A549 treated with DMSO at 1 μM for 4 hours (cell line): ENCODE measurements at places on chromosomes 6 and 20. TPM values are rescaled to one million over a fixed set of nuclear protein-coding genes. Genes with fewer than 3 reads are reported as not detected.

The RBM39 gene
- total RNA-seq, result 170 to 198 TPM (median 178 TPM) in 5 replicates

The ZSCAN9 gene
- total RNA-seq, result 7.1 to 8.7 TPM (median 7.9 TPM) in 5 replicates

The IER3 gene
- 129 to 154 TPM (median 152 TPM) in 5 replicates for total RNA-seq

The EPPIN gene
- total RNA-seq, result not detected in 5 replicates

The HLA-B gene
- total RNA-seq, result 22.4 to 31.2 TPM (median 26.4 TPM) in 5 replicates

The TBC1D7 gene
- 31.1 to 38.3 TPM (median 33.5 TPM) in 5 replicates for total RNA-seq

The BMP6 gene
- total RNA-seq, result 14.1 to 21.4 TPM (median 18.5 TPM) in 5 replicates

The TMEM242 gene
- 5.4 to 8.3 TPM (median 6.8 TPM) in 5 replicates for total RNA-seq

The MYMX gene
- not detected in 5 replicates for total RNA-seq

The BHLHE23 gene
- not detected in 5 replicates for total RNA-seq

The RIPPLY2 gene
- 0.28 to 1.3 TPM (median 0.41 TPM) in 5 replicates for total RNA-seq

The ID4 gene
- total RNA-seq, result 1.2 to 2.4 TPM (median 1.9 TPM) in 5 replicates

The PDE7B gene
- 1.3 to 2.3 TPM (median 1.6 TPM) in 5 replicates for total RNA-seq

The FRS3 gene
- total RNA-seq, result 1.9 to 2.7 TPM (median 2.5 TPM) in 5 replicates

The DDX27 gene
- 59.5 to 66.7 TPM (median 64.1 TPM) in 5 replicates for total RNA-seq

The TREML1 gene
- total RNA-seq, result not detected in 5 replicates

The RCAN2 gene
- total RNA-seq, result not detected in 5 replicates

The CBLN4 gene
- not detected in 5 replicates for total RNA-seq

The OR12D1 gene
- total RNA-seq, result not detected in 5 replicates

The MUC22 gene
- 0.01 to 0.02 TPM (median 0.02 TPM) in 3 of 5 replicates, not detected in the others for total RNA-seq

The CCM2L gene
- 0.28 to 0.78 TPM (median 0.62 TPM) in 5 replicates for total RNA-seq

The DYNLT1 gene
- total RNA-seq, result 94.3 to 119 TPM (median 104 TPM) in 5 replicates

The SYNDIG1 gene
- total RNA-seq, result 1.3 to 2.0 TPM (median 1.6 TPM) in 5 replicates

The CRISP3 gene
- not detected in 5 replicates for total RNA-seq

The ZMYND8 gene
- total RNA-seq, result 9.1 to 11.8 TPM (median 11.6 TPM) in 5 replicates

The ZSCAN23 gene
- not detected in 5 replicates for total RNA-seq

The SERINC3 gene
- total RNA-seq, result 78.8 to 92.6 TPM (median 91.2 TPM) in 5 replicates

The SLC13A3 gene
- 0.12 TPM in 1 of 5 replicates, not detected in the others for total RNA-seq

The E2F1 gene
- 28.9 to 32.1 TPM (median 29.9 TPM) in 5 replicates for total RNA-seq

The SLC35D3 gene
- total RNA-seq, result 0.03 to 0.10 TPM (median 0.05 TPM) in 5 replicates

The BFSP1 gene
- total RNA-seq, result 4.4 to 5.7 TPM (median 4.9 TPM) in 5 replicates

The ZNF165 gene
- total RNA-seq, result 0.93 to 1.2 TPM (median 1.0 TPM) in 5 replicates

The DUSP15 gene
- total RNA-seq, result 0.61 to 1.5 TPM (median 0.91 TPM) in 5 replicates

The NOX3 gene
- total RNA-seq, result not detected in 5 replicates

The PRSS16 gene
- 2.5 to 4.0 TPM (median 3.3 TPM) in 5 replicates for total RNA-seq

The TBP gene
- total RNA-seq, result 13.7 to 16.4 TPM (median 14.8 TPM) in 5 replicates

The STX11 gene
- total RNA-seq, result 2.2 to 2.5 TPM (median 2.4 TPM) in 5 replicates

The HSPA12B gene
- 0.28 to 0.53 TPM (median 0.38 TPM) in 5 replicates for total RNA-seq

The HRH3 gene
- total RNA-seq, result not detected in 5 replicates
